Left cardiac atrium (tissue), 4 donors: ENCODE measurements at places on chromosomes 7 and 10.
A peak's percentile ranks its signal among the peaks of the same experiment; 100 is the strongest.

- no peak for DNase-seq
These were observed 25.5 kb downstream of the NYAP1 start for GRCh38 chr7:100509231-100509630.

- no peak for DNase-seq
These were observed 76.1 kb downstream of the NHLRC2 start for GRCh38 chr10:113930482-113931057.

DNA sequence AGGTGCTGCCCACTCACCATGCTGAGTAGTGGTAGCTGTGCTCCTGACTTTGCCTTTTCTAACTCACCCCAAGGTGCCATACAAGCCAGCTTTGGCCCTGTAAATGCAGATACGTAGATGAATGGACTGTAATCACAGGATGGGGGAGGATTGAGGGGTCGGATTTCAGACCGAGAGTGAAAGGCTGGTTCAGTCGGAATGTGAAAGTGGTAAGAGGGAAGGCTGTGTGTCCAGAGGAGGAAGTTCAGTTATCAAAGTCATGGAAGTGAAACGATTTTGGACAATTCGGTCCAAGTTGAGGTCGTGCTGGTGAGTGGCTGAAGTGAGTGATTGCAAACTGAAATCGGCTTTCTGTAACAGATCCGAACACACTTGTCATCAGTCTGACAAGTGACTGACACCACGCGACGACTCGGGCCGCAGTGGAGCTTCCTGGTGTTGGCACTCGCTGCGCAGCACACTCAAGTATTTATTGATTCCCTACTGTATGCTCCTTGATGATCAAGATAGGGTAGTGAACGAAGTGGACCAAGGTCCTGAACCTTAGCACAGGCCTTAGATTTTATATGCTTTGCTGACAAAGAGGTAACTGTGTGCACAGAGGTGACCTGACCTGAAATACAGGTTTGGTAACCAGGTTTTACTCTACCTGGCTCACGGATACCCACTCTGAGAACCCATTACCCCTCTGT lies 10.5 kb downstream of the ZNF282 start:
- no peak for DNase-seq

DNA sequence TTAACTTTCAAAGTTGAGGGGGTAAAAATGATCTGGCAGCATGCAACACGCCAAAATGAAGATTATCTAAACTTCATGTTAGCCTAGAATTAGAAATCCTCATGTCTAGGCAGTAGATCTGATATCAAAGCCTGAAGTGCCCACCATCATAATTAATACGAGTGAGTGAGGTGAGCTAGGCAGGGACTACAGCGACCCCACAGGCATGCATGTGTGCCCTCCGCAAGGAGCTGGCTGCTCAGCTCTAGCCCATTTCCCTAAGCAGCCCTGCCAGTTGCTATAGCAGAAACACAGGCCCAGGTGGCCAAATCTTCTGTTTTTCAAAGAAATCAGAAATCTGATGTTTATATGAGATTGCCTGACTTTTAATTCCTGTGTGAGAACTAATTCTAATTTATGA lies 93.1 kb upstream of the IFRD1 start:
- no peak for DNase-seq

DNA sequence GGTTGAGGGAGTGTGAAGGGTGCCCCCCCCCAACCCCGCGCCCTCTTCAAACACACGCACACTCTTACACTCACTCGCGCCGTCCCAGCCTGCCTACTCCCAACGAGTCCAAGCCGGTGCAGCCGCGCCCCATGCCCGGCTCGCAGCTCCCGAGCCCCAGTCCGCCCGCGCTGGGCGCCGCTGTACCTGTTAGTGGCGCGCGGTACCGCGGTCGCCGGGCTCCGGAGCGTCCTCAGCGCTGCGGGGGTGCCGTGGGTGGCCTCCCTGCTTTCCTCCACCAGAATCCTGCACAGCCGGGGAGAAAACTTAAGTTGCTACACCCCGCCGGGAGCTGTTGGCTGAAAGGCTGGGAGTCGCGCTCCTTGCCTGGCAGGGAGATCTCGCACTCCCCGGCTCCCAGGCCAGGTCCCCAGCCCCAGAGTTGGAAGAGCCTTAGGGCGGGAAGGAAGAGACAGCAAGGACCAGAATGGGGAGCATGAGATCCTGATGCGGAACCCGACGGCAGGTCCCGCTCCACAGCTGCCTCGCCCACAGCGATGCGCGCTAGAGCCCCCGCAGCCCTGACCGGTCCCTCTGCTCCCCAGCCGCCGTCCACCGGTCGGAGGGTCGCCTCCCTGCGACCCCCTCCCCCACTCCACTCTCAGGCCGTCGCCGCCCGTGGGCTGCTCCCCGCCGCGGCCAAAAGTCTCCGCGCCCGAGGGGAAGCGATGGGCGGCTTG lies 863 bp downstream of the ST8SIA6 start:
- peak; percentile 67 for DNase-seq

GRCh38 chr10:12819071-12819470 lies 182.4 kb downstream of the CCDC3 start:
- DNase-seq, result no peak

DNA sequence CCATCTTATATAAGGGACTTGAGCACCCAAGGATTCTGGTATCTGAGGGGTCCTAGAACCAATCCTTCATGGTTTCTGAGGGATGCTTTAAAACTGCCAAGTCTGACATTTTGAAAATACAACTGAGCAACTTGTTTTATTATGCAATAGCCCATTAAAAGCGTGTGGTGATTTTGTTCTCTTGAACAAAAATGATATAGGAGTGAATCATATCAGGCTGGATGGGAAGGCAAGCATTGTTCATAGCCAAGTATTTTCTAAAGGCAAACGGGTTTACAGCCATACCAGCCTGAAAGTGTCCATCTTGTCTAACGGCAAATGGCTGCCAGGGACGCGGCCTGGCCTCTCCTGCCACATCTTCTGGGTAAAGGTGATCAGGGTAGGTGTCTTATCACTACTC lies 23.4 kb downstream of the RPP38 start:
- no peak for DNase-seq

GRCh38 chr10:2145926-2146478 lies 408.7 kb upstream of the ADARB2 start:
- no peak for DNase-seq

- no peak for DNase-seq
These were observed 27.9 kb upstream of the JAZF1 start for GRCh38 chr7:28208506-28208905.

DNA sequence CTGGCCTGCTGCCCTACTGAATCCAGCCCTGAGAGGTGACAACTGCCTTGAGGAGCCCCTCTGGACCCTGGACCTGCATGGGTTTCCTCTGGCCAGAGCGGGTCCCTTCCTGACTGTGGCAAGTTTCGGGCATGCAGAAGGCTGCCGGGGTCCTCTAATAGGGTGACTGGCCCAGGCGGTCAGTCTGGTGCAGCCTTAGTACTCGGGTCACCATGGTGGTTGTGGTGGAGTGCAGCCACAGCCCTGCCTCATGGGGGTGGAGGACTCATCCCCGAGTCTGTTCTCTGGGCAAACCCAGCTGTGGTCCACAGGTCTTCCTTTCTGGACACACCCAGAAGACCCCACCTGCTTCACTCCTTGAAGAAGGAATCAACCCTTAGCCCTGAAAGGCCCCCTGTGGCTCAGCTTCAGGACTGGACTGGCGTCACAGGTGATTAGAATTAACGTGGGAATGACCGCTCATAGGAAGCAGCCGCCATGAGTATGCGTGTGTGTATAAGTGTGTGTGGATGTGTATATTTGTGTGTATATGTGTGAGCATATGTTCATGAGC lies 28.7 kb downstream of the RAMP3 start:
- DNase-seq, result no peak
